ENCODE measurements at places on chromosomes 4 and X.

DNA sequence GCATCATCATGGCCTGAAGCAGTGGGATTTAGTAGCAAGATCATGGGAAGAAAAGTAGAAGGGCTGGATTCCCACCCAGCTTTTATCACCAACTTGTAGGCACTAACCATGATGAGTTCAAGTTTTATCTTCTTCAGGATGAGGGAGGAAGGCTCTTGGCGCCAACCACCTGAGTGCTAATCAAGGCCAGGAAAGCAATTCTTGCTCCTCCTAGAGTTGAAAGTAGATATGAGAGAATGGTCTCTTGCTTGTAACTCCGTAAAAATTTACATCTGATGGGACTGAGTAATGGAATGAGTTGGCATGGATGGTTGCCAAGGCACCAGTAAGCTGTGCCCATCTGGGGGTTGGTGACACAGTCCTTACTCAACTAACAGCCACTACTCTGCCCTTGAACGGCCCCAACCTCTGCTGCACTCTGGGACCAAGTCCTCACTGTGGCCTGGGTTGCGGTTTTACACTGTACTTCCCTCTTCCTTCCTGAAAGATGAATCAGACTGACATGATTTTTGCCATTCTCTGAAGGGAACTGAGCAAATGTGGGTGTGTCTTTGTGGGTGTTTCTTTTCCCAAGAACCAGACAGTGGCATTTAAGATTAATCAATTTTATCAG, 39.4 kb upstream of the NDP start:
- H3K4me1 ChIP-seq = no peaks in the 10 kb centered on the region
- H3K27ac ChIP-seq = no peak overlapping the region
- H3K27me3 ChIP-seq = no peaks in the 10 kb centered on the region

DNA sequence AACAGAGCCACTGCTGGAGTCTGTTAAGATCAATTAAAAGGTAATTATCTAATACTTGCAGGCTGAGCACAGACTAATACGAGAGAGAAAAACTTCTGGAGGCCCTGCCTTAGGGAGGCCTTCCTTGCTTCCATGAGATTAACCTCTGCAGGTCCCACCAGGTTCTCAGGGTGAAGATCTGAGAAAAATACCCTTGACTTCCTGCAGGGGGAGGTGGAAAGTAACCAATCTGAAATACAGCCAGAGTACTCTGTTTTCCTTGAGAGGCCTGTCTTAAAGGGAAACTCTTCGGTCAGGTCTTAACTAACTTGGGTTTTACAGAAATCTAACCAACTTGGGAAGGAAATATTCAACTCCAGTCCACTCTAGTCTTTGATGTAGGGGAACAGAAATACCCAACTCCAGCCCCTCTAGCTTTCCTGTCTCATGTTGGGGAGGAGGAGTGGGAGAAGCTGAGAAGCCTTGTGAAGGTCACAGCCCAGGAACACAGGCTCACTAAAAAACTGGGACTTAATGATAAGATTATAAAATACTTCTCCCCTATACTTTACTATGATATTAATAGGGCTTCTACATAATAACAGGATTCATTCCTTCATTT, 77.1 kb downstream of the TBCK start:
- peaks cover 11% of the 10 kb centered on the region for H3K36me3 ChIP-seq
- no peaks in the 10 kb centered on the region for H3K27me3 ChIP-seq
- no peak overlapping the region for H3K27ac ChIP-seq
- no peak overlapping the region for H3K4me3 ChIP-seq

- H3K27me3 ChIP-seq = no peaks in the 10 kb centered on the region
- H3K27ac ChIP-seq = no peak overlapping the region
- H3K4me1 ChIP-seq = no peaks in the 10 kb centered on the region
- H3K36me3 ChIP-seq = no peaks in the 10 kb centered on the region
- no peak overlapping the region for H3K4me3 ChIP-seq
- no peak for DNase-seq
Observed at GRCh38 chr4:157964463-157964862, 208.4 kb downstream of the GASK1B start.

DNA sequence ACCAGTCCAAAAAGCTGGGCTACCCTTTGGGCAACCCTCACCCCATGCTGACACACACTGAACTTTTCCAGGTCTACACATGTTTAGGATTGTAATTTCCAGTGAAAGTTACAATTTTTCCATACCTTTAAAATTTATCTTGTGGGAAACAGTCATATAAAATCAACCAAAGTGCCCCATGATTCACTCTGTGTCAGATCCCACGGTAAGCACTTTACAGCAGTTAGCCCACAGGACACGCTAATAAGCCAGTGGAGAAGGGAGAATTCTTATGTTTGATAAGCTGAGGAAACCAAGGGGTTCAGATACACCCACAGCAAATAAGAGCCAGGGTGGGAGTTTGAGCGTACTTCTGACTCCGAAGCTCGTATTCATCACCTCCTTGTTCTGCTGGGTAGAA, 72.4 kb upstream of the TBL1X start:
- H3K4me3 ChIP-seq = no peak overlapping the region
- no peak for DNase-seq
- H3K36me3 ChIP-seq = no peaks in the 10 kb centered on the region
- H3K27ac ChIP-seq = no peak overlapping the region
- H3K27me3 ChIP-seq = no peaks in the 10 kb centered on the region

DNA sequence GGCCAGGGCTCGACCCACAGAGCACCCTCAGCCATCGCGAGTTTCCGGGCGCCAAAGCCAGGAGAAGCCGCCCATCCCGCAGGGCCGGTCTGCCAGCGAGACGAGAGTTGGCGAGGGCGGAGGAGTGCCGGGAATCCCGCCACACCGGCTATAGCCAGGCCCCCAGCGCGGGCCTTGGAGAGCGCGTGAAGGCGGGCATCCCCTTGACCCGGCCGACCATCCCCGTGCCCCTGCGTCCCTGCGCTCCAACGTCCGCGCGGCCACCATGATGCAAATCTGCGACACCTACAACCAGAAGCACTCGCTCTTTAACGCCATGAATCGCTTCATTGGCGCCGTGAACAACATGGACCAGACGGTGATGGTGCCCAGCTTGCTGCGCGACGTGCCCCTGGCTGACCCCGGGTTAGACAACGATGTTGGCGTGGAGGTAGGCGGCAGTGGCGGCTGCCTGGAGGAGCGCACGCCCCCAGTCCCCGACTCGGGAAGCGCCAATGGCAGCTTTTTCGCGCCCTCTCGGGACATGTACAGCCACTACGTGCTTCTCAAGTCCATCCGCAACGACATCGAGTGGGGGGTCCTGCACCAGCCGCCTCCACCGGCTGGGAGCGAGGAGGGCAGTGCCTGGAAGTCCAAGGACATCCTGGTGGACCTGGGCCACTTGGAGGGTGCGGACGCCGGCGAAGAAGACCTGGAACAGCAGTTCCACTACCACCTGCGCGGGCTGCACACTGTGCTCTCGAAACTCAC, 3.6 kb downstream of the MID1IP1 start:
- no peaks in the 10 kb centered on the region for H3K27me3 ChIP-seq
- peak overlapping the region; percentile 81 for H3K27ac ChIP-seq
- H3K4me3 ChIP-seq = peak overlapping the region; percentile 64
- H3K4me1 ChIP-seq = no peaks in the 10 kb centered on the region
- no peaks in the 10 kb centered on the region for H3K36me3 ChIP-seq

DNA sequence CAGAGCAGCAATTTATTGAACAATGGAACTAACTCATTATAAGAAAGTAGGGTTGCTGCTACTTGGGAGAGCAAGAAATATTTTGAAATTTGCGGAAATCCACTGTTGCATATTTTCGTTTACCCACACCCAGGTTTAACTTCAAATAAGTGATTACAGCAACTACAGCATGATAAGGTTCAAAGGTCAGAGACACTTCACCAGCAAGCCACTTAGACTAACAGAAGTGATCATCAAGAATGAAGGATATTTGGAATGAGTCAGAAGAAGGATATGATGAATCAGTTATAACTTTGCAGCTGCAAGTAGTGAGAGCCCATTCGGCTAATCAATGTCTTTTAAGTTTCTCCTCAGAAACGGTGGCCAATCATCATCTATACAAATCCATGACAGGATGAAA, 199.3 kb downstream of the TMA16 start:
- no peaks in the 10 kb centered on the region for H3K36me3 ChIP-seq
- no peaks in the 10 kb centered on the region for H3K4me1 ChIP-seq
- no peak overlapping the region for H3K4me3 ChIP-seq
- H3K27me3 ChIP-seq = no peaks in the 10 kb centered on the region
- no peak for DNase-seq

DNA sequence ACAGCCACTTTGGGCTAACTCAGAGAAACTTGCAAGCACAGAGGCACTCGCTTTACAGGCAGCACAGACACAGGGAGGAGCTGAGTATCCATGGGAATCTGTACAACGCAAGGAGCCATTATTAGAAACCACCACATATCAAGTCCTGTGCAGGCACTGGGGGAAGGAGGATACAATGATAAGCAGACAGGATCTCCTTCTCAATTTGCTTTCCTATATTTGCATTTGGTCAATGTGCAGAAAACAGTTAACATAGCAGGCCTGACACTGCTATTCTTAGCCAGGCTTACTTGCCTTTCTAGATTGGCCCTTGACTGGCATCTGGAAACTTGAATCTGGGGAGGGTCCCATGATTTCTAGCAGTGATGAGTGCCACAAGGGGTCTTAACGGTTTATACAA, 65.8 kb downstream of the TEC start:
- no peak overlapping the region for H3K4me3 ChIP-seq
- no peaks in the 10 kb centered on the region for H3K36me3 ChIP-seq
- DNase-seq = no peak
- no peak overlapping the region for H3K27ac ChIP-seq

GRCh38 chrX:112078606-112079005, 4.0 kb downstream of the TRPC5 start:
- no peaks in the 10 kb centered on the region for H3K27me3 ChIP-seq
- H3K36me3 ChIP-seq = no peaks in the 10 kb centered on the region
- no peak for DNase-seq
- no peak overlapping the region for H3K27ac ChIP-seq
- H3K4me3 ChIP-seq = no peak overlapping the region

- DNase-seq = no peak
- no peak overlapping the region for H3K4me3 ChIP-seq
- H3K27ac ChIP-seq = no peak overlapping the region
- H3K27me3 ChIP-seq = no peaks in the 10 kb centered on the region
Observed at GRCh38 chr4:86670756-86671155, 76.6 kb downstream of the PTPN13 start.

DNA sequence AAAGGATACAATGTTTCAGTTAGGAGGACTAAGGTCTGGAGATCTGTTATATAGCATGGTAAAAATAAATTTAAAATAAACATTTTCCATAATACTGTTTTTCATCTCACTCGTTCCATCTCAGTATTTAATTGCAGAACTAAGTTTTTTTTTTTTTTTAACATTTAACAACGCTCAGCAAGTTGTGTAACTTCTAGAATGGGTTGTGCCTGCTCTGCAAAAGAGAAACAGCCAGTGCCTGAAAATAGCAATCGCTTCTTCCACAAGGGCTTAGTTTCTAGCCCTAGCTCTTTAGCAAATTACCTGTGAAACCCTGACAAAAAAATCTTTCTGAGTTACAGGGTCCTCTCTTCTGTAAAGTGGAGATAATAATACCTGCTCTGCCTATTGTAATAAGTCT, 41.9 kb downstream of the CNGA1 start:
- H3K4me1 ChIP-seq = no peaks in the 10 kb centered on the region
- no peaks in the 10 kb centered on the region for H3K27me3 ChIP-seq
- no peak overlapping the region for H3K4me3 ChIP-seq
- no peak for DNase-seq
- H3K36me3 ChIP-seq = no peaks in the 10 kb centered on the region

- H3K4me3 ChIP-seq = no peak overlapping the region
- peak overlapping the region; percentile 72 for H3K27ac ChIP-seq
Observed at GRCh38 chr4:39621582-39621981, 17.1 kb downstream of the SMIM14 start.

GRCh38 chr4:102825261-102826091, 1.9 kb downstream of the UBE2D3 start:
- peak overlapping the region; percentile 100 for H3K27ac ChIP-seq
- no peaks in the 10 kb centered on the region for H3K36me3 ChIP-seq
- no peaks in the 10 kb centered on the region for H3K27me3 ChIP-seq
- peak overlapping the region; percentile 88 for H3K4me3 ChIP-seq
- DNase-seq = no peak

DNA sequence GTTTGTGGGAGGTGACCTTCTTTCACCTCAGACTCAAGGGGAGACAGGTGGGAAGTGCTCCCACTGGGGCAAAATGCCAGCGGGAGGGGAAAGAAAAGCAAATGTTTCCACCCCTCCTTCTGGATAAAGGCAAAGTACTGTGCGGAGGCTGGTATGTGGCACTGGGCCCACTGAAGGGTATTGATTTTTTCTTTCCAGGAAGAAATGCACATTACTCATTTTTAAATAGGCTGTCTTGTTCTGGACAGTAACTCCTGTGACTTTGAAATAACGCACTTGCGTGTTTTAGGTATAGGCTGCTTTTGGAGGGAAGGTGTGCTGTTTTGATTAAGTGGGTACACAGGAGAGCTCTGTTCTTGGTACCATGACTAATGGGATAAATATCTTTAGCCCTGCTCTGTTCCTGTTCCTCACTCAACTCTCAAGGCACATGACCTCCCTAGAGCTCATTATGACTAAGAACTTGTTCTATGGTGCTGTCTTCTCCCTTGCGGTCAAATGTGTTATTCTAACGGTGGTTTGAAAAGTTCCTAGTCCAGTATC, 40.7 kb upstream of the MBTPS2 start:
- H3K4me3 ChIP-seq = no peak overlapping the region
- H3K36me3 ChIP-seq = no peaks in the 10 kb centered on the region
- H3K27ac ChIP-seq = no peak overlapping the region
- H3K27me3 ChIP-seq = no peaks in the 10 kb centered on the region
- no peak for DNase-seq
- H3K4me1 ChIP-seq = no peaks in the 10 kb centered on the region

- DNase-seq = no peak
- no peaks in the 10 kb centered on the region for H3K36me3 ChIP-seq
- no peak overlapping the region for H3K4me3 ChIP-seq
- H3K27me3 ChIP-seq = no peaks in the 10 kb centered on the region
- H3K4me1 ChIP-seq = no peaks in the 10 kb centered on the region
Observed at GRCh38 chrX:150616179-150616862, 47.9 kb downstream of the MTM1 start.

DNA sequence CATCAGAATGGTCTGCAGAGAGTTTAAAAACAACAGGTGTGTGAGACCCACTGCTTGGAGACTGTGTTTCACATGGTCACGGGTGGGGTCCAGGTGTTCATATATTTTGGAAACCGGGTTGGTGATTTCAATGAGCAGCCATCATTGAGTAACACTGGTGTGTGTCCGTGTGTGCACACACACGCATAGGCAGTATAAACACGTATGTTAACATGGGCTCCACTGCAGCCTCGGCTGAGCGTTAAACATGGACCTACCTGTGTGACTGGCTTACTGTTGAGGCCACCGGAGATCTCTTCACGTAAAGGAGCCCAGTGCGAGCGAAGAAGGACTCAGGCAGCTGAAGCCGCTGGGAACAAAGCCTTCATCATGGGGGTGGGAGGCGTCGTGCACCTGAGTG, 56.9 kb upstream of the TLR3 start:
- no peak overlapping the region for H3K4me3 ChIP-seq
- H3K27ac ChIP-seq = no peak overlapping the region
- H3K27me3 ChIP-seq = no peaks in the 10 kb centered on the region
- DNase-seq = peak; percentile 74
- H3K36me3 ChIP-seq = no peaks in the 10 kb centered on the region
